ENCODE measurements at places on chromosomes 6 and 20. TPM values are rescaled to one million over a fixed set of nuclear protein-coding genes. Genes with fewer than 3 reads are reported as not detected.

The BEND6 gene
- total RNA-seq: not detected

The KCNK5 gene
- total RNA-seq: not detected

The RPS21 gene
- total RNA-seq: 2,619 TPM

The PCED1A gene
- total RNA-seq: 20.3 TPM

The RBM24 gene
- not detected for total RNA-seq

All from Karpas-422 (cell line).